Renal cortex interstitium (tissue), 15 donors: ENCODE measurements at places on chromosomes 16 and 17.

- no peak for DNase-seq
These were observed 20.1 kb downstream of the HBQ1 start for GRCh38 chr16:200388-200787.

- peak; percentile 75 for DNase-seq
These were observed at the start of gene QPRT for GRCh38 chr16:29678691-29679267. Gene QPRT, plus strand, starts transcription at chr16:29679180. Its CDS starts 18 bp downstream, at chr16:29679198.

GRCh38 chr16:69417520-69418199 lies 6.8 kb upstream of the CYB5B start:
- no peak for DNase-seq

- peak; percentile 89 for DNase-seq
These were observed 951 bp upstream of the GPRC5C start for GRCh38 chr17:74430706-74431567.

GRCh38 chr16:3274947-3275346 lies 8.3 kb upstream of the ZNF263 start:
- DNase-seq = no peak
